Progenitor cell of endocrine pancreas (in vitro differentiated cells): ENCODE measurements at places on chromosomes 11 and 22. TPM values are rescaled to one million over a fixed set of nuclear protein-coding genes. Genes with fewer than 3 reads are reported as not detected.

- peaks cover 1% of the 10 kb centered on the region for H3K36me3 ChIP-seq
- H3K4me1 ChIP-seq: peaks cover 50% of the 10 kb centered on the region
- H3K27ac ChIP-seq: peak overlapping the region; percentile 35
- DNase-seq: no peak
- H3K4me3 ChIP-seq: no peak overlapping the region
- no peaks in the 10 kb centered on the region for H3K27me3 ChIP-seq
Measured at GRCh38 chr11:106471276-106471675, 393.8 kb downstream of the AASDHPPT start.

DNA sequence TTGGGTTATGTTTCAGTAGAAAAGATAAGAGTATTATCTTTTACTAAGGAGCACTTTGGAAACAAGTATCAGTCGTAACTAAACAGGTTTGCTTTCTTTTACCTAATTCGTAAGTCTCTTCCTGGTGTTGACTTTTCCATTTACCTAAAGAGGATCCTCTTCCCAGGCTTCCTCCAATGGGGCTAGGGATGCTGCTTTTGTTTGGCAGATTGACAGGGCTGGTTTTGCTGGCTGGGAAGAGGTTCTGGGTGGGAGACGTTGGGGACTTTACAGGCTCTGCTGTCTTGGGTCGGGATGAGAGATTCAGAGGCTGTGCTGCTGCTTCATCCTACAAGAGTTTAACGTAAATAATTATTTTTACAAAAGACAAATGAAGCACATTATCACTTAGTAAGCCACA lies 306.7 kb downstream of the SOX6 start:
- H3K27me3 ChIP-seq: no peaks in the 10 kb centered on the region
- no peak overlapping the region for H3K4me3 ChIP-seq
- H3K4me1 ChIP-seq: peaks cover 3% of the 10 kb centered on the region
- peaks cover 18% of the 10 kb centered on the region for H3K36me3 ChIP-seq
- no peak overlapping the region for H3K27ac ChIP-seq
- DNase-seq: no peak

- H3K27ac ChIP-seq: no peak overlapping the region
- H3K4me1 ChIP-seq: no peaks in the 10 kb centered on the region
- no peaks in the 10 kb centered on the region for H3K36me3 ChIP-seq
- H3K4me3 ChIP-seq: no peak overlapping the region
- H3K27me3 ChIP-seq: no peaks in the 10 kb centered on the region
- DNase-seq: no peak
Measured at GRCh38 chr11:36240801-36241200, 48.4 kb downstream of the COMMD9 start.

DBX1 gene
- total RNA-seq: not detected in 2 replicates
